GM10248 (cell line): ENCODE measurements at places on chromosomes 2 and 18.

- DNase-seq, result no peak
Measured at GRCh38 chr2:201969938-201970785, 63.5 kb upstream of the FZD7 start.

GRCh38 chr2:96072746-96073145 lies 38.0 kb upstream of the GPAT2 start:
- no peak for DNase-seq

DNA sequence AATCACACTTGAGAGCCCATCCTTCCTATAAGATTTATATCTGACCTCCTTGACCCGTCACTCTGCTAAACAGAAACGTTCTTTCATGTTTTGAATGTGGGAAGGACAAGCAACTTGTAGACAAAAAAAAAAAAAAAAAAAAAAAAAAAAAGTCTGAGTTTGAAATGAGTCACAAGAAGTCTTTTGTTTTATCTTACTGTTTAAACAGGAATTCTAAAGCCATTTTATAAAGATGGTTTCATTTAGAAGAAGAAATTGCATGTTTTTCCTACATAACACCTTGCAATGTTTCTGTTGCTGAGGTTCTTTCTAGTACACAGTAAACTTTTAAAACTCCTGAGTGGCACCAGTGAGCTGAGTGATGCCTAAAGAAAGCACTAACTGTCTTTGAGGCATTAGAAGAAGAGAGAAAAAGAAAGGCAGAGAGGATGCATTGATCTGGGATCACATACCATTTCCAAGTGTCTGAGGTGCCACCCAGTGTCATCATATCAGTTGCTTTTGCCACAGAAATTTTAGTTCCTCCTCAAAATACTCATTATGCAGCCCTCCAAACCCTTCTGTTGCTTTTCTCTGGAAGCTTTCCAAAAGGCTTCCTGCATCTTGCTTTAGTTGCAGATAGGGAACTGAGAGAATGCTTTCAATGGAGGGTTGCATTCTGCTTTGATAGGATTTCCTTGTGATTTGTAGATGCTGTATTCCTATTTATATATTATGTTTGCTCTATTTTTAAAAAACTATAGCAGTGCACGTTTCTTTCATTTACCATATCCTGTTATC lies 69.1 kb downstream of the ACVR2A start:
- no peak for DNase-seq

- DNase-seq, result peak; percentile 74
Measured at GRCh38 chr2:224357098-224357901, 44.6 kb downstream of the FAM124B start.

DNA sequence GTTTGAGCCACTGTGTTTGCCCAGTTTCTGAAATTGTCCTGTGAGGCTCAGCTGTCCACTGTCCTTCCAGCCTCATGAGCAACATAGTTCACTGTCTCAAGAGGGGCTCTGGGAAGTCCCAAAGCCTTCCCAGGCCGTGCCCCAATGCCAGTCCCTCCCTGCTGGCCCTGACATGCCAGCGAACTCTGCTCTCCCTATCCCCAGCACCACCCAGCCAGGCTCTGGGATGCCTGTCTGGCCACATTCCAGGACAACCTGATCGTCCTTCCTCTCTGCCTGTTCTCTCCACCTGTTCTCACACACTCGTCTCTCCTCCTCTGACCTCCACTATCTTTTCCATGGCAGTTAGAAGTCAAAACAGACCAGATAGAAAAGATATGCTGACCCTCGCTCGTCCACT lies 278.0 kb upstream of the ID2 start:
- DNase-seq, result no peak

DNA sequence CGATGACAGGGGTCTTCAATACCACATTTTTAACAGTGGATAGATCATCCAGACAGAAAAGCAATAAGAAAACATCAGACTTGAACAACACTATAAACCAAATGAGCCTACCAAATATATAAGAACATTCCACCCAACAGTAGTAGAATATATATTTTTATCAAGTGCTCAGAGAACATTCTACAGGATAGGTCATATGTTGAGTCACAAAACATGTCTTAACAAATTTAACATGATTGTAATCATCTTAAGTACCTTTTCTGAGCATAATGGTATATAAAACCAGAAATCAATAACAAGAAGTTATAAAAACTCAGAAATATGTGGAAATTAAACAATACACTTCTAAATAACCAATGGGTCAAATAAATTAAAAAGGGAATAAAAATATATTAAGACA lies 194.0 kb upstream of the CYP26B1 start:
- no peak for DNase-seq

- DNase-seq, result no peak
Measured at GRCh38 chr2:105039559-105039958, 1.7 kb downstream of the MRPS9 start.

GRCh38 chr2:170237572-170238120 lies 59.7 kb downstream of the MYO3B start:
- DNase-seq, result no peak

DNA sequence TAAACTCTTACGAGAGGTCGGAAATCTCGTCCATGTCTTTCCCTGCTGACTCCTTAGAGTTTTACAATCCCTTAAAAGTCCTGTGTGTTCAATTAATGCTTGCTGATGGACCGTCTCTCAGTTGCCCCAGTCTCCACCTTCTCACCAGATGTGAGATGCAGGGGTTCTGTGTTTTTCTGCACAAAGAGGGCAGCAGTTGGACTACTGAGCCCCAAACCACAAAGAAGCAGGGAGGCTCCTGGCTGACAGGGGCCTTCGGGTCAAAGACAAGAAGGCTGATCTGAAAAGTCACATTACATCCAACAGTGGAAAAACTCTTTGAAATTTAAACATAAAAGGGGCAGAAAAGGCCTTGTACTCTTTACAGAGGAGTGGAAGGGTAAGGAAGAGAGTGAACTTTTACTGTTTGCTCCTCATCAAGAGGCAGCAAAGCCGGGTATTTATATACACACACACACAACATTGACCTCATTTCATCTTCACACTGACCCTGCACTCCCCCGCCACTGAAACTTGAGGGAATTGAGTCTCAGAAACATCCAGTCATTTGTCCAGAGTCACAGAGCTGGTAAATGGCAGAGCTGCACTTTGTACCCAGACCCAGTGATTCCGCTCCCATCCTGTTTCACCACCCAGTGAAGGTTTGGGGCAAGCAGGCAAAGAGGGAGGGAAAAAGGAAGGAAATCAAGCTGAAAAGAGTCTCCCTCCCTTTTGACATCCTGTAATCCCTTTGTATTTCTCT lies 23.7 kb downstream of the MRPL33 start:
- no peak for DNase-seq

DNA sequence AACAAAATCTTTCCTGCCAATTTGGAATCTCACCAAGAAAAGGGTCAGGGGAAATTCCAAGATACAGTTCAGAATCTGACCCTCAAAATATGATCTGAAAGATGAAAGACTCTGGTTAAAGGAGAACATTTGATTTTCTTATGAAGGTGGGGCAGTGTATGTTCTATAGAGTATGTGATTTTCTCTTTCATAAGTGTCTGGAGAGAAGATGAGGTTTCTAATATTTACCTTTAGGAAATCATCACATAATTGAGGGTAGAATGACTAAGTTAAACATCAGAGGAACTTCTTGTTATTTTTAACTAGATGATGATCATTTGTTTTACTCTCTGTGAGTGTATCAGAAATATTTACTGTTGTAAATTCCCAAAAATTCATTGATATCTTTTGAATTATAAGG lies 27.8 kb upstream of the MBOAT2 start:
- no peak for DNase-seq

GRCh38 chr2:157271590-157272203 lies 14.2 kb downstream of the GALNT5 start:
- no peak for DNase-seq

DNA sequence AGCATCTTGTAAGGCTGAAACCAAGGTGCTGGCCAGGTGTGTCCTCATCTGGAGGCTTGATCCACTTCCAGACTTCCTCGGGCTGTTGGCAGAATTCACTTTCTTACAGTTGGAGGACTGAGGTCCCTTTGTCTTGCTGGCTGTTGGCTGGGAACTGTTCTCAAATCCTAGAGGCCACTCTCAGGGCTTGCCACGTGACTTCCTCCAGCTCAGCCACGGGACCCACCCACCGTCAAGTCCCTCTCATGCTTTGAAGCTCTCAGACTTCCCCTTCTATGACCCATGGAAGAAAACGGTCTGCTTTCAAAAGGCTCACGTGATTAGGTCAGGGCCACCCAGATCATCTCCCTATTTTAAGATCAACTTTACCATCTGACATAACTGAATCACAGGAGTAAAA lies 77.1 kb downstream of the SMAD4 start:
- no peak for DNase-seq

DNA sequence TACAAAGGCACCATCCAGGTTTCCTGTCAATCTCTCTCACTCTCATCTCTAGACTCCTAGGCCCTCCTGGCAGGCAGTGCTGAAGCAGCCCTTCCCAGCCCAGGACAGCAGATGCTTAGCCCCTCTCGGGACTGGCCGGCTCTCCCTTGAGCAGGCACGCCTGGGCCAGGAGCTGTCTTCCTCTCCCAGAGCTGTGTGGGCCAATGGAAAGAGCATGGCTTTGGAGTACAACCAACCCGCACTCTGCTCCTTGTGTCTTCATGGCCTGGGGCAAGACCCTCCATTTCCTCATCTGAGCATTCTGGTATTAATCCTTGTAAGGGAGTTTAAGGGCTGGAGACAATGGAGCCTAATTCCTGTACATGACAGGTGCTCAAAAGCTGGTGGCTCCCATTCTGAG lies 97.2 kb downstream of the CAPN13 start:
- DNase-seq, result no peak

DNA sequence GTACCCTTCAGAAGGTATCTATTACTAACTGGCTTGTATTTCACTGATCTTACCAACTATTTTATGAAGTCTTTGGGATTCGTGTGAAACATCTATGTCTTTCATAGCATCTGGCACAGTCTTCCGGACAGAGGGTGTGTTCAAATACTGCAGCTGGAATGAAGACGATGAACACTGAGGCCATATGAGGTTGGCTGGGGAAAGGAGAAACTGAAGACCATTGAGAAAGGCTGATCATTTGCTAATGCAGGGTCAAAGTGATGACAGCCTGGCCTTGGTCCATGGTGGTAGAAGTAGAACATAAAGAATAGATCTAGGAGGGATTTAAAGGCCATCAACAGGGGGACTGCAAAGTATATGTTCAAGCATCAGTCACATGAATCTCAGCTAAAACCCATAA lies 132.7 kb downstream of the CCBE1 start:
- DNase-seq, result no peak

DNA sequence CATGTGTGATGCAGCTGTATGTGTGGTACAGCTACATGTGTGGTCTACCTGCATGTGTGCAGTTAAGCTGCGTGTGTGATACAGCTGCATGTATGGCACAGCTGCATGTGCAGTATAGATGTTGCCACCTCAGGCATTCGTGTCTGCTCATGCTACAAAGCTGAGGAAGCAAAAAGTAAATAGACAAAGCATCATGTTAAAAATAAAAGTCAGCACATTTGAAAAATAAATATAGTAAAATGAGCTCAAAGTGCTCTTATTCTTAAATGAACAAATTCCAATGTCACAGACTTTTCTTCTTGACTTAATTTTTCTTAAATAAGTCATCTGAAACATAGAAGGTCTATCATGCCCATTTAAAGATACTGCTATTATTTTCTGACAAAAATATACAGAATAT lies 519.3 kb upstream of the SOX11 start:
- DNase-seq, result no peak

DNA sequence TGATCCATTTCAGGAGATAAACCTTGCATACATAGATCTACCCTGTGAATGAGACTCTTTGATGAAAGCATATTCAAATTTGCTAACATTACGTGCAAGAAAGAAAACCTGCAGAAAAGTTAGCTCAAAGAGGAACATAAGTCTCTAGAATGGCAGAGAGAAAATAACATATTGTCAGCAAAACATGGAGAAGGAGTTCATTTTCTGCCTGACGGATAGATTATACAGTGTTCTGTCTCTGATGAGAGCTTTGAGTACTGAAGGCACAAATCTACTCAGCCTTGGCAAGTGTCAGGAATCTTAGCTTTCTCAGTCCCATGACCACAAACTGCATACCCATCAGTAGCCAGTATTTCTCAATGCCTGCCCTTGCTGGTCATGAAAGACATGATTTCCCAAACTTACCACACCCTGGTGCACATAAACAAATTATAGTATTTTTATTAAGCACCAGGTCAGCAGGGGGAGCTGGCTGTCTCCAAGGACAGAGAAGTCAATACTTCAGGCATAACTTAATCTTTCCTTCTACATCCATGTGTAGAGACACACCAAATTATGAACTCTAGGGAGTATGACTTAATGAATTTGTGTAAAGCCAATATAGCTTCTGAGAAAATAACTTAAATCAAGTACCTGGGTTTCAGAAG lies 401.2 kb upstream of the SOX11 start:
- DNase-seq, result no peak

- no peak for DNase-seq
Measured at GRCh38 chr2:44168681-44169154, at the start of gene PPM1B. Gene PPM1B (plus strand): TSS chr2:44168875. CDS start chr2:44201200, 32,325 bp downstream.

- DNase-seq, result no peak
Measured at GRCh38 chr2:172412984-172413492, 14.3 kb upstream of the ITGA6 start.

GRCh38 chr2:172813314-172813888 lies 77.8 kb downstream of the RAPGEF4 start:
- no peak for DNase-seq

GRCh38 chr2:7203056-7203467 lies 285.9 kb downstream of the RNF144A start:
- DNase-seq, result peak; percentile 45
